ENCODE measurements at places on chromosomes 4 and X.

DNA sequence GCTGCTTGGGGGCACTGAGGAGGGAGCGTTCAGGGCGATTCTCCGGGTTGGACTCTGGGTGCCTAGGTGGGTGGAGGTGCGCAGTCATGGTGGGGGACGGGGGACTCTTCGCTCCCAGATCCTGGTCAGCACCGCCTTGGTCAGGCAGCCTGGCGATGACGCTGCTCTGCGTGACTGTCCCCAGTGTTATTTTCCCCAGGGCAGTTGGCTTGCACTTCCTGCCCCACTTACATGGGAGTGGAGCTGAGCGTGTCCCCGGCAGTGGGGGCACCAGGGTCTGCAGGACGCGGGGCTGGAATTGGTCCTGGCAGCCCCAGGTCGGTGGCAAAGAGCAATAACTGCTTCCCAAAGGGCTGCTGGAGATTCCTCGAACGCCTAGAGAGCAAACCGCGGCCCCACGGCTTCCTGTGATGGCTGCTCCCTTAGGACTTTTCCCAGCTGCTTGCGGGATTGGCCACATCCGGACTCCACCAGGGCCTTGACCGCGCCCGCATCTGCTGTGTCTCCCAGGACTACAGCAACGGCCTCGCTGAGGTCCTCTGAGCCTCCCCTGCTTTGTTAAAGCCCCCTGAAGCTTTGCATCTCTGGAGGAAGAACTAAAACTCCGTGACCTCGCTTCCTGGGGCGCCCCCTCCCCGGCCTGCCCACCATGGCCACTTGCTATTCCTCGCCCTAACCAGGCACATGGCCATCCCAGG is 35.3 kb upstream of the GPR78 start:
- DNase-seq = no peak

DNA sequence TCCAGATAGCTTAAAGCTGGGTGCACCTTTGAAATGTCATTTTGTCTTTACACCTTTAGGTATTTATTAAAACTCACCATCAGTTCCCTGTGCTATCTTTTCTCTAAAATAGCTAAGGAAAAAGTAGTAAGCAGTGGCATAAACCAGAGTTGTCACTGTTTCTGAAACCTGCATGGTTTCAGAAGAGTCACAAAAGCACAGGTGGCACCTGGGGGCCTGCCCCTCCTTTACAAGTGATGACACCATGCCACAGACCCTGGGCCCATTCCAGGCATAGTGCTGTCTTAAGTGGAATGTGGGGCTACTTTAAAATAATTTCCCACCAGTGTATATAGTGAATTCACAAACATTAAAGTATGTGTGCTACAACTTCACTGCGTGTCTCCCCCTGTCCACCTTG is 47.8 kb downstream of the DCUN1D4 start:
- no peak for DNase-seq

DNA sequence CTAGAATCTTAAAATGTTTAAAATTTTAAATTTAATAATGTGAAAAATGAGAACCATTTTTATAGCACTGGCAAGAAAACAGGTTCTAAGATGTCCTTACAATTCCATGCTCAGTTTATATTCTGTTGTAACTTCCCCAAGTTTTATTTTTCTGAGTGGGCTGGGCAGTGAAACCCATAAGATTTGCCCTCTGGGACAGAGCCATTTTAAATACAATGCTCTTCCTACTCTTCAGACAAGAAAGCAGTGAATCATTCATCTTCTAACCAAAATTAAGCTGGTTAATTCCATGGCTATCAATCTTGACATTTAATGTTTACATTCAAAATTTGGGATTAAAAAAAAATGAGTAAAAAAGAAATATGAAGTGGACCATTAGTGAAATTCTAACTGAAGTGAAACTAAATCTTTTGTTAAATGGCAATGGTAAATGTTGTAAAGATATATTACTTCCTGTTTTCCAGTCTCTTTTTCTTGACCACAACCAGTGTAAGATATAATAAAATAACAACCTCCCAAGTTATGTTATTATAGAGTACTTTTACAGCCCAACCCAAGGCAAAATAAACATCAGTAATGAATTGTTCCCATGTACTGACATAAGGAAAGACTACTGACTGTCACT is 37.2 kb upstream of the PTPN13 start:
- no peak for DNase-seq

GRCh38 chr4:3862640-3863420 is 96.6 kb downstream of the ADRA2C start:
- DNase-seq = no peak

All from cardiac muscle cell (in vitro differentiated cells and primary cell).